T-helper 1 cell (primary cell): ENCODE measurements at places on chromosomes 12 and 14.

DNA sequence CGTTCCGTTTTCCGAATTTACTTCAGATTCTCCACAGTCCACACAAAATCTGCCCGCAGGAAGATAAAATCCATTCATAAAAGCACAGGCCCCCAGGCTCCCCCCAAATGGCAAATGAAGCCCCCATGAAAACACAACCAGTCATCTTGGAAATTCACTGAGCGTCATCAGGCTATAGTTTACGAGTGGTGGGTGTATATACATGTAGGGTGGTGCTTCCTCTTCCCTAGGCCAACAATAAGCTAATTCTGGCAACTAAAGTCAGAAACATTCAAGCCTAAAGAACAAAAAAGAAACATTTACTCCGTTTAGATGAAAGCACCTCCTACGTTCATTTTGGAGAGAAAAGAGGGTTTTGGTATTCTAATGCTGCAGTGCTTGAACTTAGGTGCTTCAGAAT is 5.8 kb downstream of the GPR68 start:
- no peak for DNase-seq

DNA sequence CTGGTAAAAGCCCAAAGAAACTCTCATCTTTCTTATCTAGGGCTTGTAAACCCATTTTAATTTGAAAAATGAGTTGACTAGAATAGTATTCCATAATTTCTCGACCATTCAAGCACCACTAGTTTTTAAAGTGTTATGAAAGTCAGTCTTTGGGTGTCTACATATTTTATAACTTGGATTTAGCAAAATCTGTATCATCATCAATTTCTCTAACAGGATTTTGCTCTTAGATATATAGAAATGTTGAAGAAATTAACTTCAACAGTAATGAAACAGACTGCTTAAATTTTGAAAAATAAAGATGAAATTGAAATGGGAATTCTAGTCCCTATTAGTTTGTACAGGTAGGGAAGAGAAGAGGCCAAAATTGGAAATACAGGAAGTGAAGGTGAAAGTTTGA is 32.8 kb downstream of the MSRB3 start:
- DNase-seq, result no peak

GRCh38 chr14:103904493-103905107 is 23.7 kb upstream of the TDRD9 start:
- no peak for DNase-seq

DNA sequence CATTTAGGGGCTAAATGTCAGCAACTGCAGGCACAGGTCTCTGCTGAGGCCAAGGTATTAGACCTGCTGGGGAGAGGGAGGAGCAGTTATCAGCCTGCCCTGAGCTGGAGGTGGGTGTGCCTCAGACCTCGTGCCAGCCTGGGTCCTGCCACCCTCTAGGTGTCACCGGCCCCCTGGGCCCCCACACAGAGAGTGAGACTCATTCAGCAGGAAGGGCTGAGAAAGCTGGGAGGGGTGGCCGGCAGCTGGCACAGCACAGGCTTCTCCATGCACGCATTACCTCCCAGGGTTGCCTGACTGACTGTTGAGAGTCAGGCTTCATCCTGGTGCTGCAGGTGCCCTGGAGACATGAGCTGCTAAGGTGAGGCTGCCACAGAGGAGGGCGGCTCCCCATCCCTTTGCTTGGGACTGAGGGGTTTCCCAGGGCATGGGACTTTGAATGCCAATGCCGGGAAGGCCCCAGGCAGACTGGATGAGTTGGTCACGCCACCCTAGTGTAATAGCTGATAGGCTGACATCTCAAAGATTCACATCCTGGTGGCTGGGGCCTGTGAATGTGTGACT is 75.3 kb upstream of the C14orf180 start:
- DNase-seq, result no peak

GRCh38 chr14:100735271-100735670 is 8.6 kb downstream of the DLK1 start:
- peak; percentile 2 for DNase-seq

GRCh38 chr12:5827591-5827990 is 117.5 kb downstream of the ANO2 start:
- DNase-seq, result no peak

DNA sequence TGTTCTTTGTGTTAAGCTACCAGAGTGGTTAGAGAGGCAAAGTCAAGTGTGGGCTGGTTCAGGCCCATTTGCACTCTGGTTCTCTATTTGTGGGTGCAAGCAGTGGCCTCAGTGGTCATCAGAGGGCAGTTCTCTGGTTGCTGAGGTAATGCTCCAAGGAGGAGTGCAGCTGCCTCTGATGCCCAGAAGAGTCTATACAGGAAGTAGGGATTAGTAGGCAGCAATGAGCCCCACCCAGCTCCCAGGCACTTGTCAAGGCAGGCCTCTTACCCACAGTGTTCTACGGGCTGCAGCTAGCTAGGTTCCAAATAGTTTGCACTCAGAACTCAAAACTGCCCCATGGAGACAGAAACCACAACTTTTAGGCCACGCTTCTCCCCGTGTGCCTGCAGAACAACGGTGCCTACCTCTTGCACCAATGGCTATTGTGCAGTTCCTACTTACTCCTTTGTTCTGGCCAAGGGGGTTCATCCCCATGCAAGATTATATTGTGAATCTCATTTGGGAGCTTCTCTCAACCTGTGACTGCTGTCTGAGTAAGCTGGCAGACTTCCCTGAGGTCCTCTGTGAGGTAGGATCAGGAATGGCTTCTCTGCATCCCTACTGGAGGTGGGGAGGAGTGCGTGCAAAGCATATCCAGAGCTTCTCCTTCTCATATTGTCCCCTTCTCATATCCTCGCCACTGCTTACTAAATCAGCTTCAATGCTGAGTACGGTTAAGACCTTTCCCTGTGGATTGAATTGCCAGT is 410.3 kb upstream of the LMO3 start:
- no peak for DNase-seq

DNA sequence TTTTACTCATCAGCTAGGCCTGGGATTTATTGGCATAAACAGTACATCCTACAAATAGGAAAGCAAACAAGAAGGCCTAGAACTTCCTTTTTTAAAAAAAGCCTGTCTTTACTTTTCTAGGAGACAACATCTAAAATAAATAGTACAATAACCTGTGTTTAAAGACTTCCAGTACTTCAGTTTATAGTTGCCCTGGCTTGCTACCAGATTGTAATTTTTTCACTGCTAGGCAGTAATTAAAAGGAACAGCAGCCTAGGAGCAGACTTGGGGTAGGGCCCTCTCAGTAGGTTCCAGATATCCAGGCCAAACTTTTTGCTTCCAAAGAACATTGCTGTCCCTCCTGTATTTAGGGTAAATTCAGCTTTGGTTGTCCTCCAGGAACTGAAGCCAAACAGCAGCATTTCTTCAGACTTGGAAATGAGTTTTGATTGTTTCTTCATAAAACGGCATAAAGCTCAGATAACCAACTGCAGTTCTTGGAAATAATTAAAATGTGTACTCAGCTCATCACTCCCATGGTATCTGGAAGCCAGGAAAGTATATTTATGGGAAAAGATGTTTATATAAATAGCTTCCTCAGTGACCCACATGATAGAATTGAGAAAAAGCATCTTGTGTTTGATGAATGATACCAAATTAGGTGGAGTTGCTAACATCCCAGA is 61.7 kb downstream of the PPP1R36 start:
- DNase-seq, result no peak

DNA sequence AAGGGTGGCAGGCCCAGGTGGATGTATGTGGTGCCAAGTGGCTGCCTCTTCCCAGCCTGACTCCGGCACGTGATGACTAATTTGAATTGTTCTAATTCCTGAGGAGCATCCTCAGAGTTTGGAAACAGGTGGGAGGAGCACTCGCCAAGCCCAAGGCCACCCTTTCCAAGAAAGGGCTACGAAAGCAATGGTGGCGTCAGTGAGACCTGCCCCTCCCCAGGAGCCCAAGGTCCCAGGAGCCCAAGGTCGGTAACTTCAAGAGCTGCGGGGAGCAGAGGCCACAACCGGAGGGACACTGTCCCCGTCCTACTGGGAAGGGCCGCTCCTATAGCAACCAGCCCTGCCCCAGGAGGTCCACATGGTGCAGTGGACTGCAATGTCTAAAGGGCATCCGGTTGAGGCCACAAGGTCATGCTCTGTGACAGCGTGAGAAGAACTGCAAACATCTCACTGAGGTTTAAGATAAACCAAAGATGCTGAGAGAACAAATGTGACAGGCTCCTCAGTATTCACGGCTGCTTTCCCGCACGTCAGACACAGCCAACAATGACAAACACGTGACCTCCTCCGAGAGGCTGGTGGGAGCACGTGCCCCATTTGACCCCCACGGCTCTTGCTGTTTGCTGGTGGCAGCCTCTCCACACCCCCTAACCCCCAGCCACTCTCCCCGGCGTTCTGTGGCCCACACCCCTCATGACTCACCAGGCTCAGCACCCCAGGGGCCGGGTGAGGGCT is 79.6 kb downstream of the ITPK1 start:
- no peak for DNase-seq

DNA sequence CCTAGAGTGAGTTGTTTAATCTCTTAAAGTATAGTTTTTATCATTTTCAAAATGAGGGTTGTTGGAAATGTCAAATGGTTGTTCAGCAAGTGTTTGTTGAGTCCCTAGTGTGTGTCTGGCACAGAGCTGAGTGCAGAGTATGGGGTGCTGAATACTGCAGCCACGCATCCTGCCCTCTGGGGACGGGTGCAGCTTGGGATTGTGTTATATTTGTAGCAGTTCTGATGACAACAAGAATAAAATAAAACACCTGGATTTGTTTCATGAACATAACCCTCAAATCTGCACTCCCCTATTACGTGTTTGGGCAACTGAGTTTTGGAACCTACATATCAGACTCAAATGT is 127.9 kb downstream of the CACNA1C start:
- no peak for DNase-seq

- DNase-seq, result no peak
Observed at GRCh38 chr12:55748230-55748993, 5.5 kb downstream of the GDF11 start.

- no peak for DNase-seq
Observed at GRCh38 chr14:94770815-94771157, 873 bp upstream of the GSC start.

DNA sequence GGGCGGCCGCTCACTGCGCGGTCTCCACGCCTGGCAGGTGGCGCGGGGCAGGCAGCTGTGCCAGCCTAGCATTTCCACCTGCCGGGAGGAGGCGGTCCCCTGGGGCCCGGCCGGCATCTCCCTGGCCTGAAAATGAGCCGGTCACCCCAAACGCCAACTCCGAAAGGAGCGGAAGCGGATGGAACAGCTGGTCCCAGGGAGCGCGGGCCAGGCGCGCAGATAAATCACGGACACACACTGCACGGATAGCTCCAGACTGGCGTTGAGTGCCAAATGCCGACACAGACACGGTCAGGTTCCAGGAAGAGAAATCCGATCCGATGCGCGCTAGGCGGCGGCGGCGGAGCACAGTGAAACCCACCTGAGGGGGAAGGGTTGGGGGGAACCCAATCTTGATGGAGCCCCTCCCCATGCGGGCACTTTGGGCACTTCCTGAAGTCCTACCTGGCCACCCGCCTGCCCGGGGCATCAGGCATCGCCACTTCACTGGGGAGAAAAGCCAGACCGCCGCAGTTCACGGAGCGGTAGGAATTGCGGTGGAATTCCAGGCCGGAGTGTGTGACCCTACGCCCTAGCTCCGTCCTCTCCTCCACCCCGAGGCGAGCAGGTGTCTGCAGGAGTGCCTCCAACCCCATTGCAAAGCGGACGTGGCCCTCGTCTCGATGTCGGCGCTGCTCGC is 624 bp upstream of the PLEKHD1 start:
- DNase-seq, result no peak

GRCh38 chr12:99810718-99811593 is 163.4 kb downstream of the GARIN6 start:
- no peak for DNase-seq

GRCh38 chr12:104182144-104182543 is 33.4 kb upstream of the TXNRD1 start:
- no peak for DNase-seq

DNA sequence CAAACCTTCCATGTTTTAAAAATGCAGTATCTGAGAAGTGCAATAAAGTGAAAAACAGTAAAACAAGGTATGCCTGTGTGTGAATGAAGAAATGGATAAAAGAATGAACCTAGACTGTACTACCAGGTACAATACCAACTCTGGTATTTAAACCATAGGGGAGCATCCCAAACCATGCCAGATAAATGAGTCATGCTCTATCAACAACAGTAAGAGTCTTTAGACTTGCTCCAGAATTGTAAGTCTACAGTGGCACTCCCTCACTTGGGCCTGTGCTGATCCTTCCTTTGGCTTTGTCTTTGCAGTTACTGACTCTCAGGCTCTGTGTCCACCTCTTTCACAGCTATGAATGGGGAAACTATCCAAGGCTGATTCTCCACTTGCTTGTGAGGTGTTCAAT is 38.1 kb downstream of the BBS10 start:
- DNase-seq, result no peak

- no peak for DNase-seq
Observed at GRCh38 chr12:27460471-27460978, 14.0 kb downstream of the SMCO2 start.

DNA sequence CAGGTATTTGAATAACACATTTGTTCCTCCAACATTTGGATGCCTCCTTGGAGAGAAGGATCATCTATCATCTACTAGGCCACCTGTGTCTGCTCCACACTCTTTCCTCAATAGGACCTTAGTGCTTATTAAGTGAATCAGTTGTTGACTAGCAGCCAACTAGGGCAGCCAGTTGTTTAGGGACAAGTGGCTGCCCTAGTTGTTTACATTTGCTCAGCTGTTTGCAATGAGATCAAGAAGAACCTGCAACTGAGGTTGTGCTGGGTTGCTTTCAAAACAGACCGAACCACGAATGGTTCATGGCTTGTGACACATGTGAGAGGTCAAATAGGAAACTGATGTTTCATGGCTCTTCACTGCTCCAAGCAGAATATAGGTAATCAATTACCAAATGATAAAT is 53.8 kb downstream of the TMCC3 start:
- no peak for DNase-seq

GRCh38 chr12:14239350-14239934 is 126.0 kb upstream of the ATF7IP start:
- no peak for DNase-seq

DNA sequence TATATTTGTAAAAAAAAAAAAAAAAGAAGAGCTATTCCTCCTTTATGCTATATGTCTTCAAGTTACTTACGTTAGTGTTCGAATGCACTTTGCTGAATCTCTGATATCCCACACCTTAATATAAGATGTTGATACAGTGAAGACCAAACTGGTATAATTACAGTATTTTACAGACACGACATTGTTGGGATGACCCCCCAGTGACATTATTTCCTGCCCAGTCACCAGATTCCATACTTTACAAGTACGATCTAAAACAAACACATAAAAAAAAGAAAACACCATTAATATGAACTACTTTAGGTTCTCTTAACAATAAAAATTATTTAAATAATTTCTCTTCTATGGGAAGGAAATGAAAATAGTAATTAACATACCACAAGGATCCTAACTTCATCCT is 133.4 kb downstream of the KIF21A start:
- DNase-seq, result no peak

DNA sequence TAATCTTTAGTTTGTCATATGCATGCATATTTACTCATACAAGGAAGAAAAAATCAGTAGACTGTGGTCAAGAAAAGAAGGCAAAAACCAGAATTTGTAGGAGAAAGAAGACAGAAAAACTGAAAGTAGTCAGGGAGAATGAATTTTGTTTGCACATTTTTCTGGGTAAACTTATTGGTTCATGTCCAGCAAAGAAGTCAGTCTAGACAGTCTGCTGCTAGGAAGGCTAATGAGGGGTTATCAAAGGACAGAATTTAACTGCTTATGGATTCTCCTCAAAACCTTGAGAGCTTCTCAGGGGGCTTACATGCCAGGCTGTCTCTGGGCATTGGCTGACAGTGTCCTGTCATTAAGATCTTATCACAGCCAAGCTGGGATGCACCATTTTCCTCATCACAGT is 293.9 kb downstream of the RPAP3 start:
- no peak for DNase-seq
